ENCODE measurements at places on chromosomes 7 and 10.

DNA sequence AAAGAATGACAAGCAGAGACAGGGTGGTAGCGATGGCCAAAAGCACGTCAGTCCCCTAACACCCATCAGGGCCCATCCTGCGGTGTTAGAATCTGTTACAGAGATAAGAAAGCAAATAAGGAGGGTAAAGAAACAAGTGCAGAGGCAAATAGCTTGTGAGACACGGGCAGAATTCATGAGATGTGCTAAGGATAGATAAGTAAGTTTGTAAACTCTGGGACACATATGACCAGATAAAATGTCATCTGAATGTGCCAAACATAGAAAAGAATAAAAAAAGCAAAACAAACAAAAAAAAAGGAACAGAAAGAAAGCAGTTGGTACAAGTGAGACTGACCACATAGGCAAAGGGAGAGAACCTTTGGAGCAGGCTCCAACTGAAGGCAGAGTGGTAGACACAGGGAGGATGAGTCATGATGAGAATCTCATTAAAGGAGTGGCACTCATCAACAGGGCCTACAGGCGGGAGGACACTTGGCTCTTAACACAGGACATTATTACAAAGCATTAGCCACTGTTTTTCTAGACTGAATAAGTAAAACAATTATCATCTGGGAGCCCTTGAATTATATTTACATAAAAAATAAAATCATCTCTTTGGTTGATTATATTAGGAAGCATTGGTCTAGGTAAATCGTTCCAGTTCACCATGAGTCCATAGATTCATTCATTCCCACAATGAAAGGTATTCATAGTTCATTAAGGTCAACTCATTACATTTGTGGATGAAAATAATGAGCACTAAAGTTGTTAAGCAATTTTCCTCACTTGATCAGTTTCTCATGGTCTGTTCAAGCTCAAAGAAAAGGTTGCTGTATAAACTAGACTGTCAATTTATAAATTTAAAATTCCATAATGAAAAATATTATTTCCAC lies 21.5 kb upstream of the EPHB6 start:
- DNase-seq: no peak

GRCh38 chr7:15751191-15751701 lies 64.8 kb upstream of the MEOX2 start:
- DNase-seq: no peak

DNA sequence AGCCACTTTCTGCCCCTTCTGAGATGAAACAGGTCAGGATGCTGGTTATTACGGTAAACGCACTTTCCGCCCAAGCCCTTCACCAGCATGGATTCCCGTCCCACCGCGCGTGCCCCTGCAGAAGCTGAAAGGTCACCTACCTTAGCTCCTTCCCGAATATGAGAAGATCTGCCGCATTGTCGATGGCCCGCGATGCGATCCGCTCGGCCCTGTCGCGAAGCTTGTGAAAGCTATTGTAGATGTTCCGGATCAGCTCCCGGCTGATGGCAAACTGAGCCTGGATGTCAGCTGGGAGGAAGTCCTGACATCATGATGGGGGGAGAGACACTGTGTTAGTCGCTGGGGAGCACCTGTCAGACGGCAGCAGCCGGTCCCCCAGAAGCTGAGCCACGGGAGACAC lies 22.1 kb downstream of the NUDT1 start:
- DNase-seq: no peak

- no peak for DNase-seq
Measured at GRCh38 chr7:76997381-76998284, 34.5 kb downstream of the SPDYE17 start.

DNA sequence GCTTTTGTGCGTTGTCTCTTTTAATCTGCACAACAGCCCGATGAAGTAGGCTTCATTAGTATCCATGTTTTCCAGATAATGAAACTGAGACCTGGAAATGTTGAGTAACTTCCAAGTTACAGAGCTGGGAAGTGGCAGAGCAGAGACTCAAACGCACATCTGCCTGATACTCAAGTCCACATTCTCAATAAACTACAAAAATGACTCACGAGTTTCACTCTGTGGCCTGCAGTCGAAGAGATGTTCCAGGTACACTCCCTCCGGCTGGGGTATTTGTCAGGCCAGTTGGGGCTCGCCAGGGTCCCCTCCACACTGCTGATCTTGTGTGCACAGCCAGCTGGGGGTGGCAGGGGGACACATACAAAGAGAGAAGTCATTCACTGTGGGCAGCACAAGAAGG lies 17.7 kb upstream of the OPALIN start:
- DNase-seq: no peak

DNA sequence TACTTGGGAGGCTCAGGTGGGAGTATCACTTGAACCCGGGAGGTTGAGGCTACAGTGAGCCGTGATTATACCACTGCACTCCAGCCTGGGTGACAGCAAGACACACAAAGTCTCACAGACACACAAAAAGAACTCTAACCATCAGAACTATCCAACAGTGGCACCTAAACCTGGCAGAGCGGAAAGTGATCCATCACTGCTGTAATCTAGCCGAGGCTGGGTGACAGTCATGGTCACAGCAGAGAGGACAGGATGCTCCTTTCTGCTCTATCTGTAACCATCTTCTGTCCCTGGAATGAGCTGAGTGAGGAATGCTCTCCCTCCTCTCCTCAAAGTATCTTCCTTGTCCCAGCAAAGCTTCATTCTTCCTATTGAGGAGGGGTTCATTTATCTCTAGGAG lies 656.6 kb downstream of the LRMDA start:
- DNase-seq: no peak

DNA sequence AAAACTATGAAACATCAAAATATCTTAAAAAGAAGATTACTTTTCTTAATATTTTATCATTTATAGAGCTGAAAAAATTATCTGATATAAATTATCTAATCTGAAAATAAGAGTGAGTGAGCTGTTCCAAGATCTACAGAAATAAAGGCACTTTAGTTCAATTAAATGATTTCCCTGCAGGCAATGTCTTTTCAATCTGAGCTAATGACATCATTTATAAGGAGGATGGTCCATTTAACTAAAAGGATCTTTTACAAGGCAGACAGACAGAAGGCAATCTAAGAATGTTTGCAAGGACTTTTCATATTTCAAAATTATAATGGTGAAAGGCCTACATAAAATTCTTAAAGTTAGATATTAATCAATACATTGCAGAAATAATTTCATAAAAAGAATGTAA lies 71.8 kb downstream of the SKAP2 start:
- DNase-seq: no peak

DNA sequence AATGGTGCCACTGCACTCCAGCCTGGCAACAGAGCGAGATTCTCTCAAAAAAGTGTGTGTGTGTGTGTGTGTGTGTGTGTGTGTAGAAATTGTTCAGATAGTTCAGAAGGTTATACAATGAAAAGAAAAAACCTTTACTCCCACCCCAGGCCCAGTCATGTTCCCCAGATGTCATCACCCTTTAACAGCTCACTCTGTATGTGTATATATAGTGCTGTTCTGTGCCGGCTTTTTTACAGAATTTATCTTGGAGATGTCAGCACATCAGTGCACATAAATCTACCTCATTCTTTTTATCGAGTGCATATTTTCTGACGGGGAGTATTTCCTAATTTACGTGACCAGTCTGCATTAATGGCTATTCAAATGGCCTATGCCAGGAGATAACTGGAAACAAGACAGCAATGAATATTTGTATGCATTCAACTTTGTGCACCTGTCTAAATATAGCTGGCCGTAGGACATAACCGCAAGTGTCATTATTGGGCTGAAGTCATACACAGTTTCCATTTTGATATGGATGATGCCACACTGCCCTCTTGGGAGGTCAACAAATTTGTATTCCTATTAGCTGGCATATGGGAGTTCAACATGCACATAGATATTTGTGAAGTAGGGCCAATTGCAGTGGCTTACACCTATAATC lies 11.7 kb downstream of the NIPSNAP2 start:
- no peak for DNase-seq

GRCh38 chr10:43888586-43888985 lies 239.9 kb upstream of the ZNF32 start:
- no peak for DNase-seq

DNA sequence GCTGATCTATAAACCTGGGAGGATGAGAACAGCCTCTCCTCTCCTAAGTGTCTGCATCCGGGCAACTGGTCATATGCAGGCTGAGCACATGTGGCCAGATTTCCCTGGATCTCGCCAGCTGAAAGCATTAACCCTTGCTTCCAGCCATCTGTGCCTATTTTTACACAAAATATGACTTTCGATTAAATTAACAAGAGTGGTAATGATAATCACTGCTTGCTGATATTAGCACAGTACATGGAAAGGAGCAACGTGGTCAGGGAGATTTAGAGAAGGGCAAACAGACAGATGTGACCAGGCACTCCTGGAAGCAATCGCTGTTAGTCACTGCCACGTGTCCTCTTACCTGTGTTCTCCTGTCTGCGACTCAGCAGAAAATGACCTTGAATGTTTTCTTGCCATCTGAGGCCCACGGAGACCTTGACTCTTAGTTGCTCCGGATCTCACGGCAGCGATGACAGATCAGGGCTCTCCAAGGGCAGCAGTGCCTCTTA lies 59.5 kb upstream of the NPTX2 start:
- DNase-seq: no peak

GRCh38 chr10:73956476-73957359 lies 41.2 kb upstream of the VCL start:
- peak; percentile 22 for DNase-seq

All from activated T-cell treated with anti-CD3 and anti-CD28 coated beads for 24 hours (primary cell).